NCI-H2081 (cell line): ENCODE measurements at places on chromosomes 1 and 21.

GRCh38 chr1:10185759-10186158 lies 24.6 kb upstream of the KIF1B start:
- DNase-seq = no peak

DNA sequence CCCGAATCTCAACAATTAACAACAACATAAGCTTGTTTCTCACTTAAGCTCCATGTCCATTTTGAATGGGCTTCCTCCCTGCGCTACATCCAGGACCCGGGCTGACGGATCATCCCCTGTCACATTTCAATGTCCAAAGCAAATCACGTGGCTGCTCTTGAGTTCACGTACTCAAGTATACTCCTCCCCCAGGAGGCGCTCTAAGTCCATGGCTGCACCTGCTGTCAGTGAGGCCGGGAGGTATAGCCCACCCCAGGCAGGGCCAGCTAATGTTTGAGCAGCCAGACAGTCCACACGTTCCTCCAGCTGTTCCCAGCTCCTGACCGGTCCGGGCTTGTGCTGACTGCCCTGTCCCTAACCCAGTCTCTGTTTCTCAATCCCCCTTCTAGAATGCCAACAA lies 220.8 kb downstream of the SLC35F3 start:
- DNase-seq = peak; percentile 45

GRCh38 chr21:19864476-19864875 lies 1133.7 kb upstream of the NCAM2 start:
- DNase-seq = peak; percentile 44

DNA sequence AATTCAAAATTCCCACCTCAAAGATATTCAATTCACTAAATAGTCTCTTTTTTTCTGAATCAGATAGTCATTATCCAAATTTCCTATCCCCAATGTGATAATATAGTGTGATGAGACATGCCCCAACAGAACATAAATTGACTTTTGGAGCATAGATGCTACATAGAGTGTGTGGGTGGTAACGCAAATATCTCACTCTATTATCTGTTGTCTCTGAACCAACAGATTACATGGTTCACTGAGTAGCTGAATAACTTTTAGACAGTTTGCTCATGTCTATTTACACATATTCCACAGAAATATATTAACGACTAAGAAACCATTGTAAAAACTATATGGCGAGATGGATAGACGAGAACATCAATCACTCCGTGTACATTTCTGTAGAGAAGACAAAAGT lies 209.9 kb downstream of the BARHL2 start:
- DNase-seq = no peak

- no peak for DNase-seq
These were observed 40.4 kb upstream of the LRRN2 start for GRCh38 chr1:204725821-204726448.

GRCh38 chr1:212976586-212976985 lies 26.2 kb downstream of the VASH2 start:
- DNase-seq = no peak

DNA sequence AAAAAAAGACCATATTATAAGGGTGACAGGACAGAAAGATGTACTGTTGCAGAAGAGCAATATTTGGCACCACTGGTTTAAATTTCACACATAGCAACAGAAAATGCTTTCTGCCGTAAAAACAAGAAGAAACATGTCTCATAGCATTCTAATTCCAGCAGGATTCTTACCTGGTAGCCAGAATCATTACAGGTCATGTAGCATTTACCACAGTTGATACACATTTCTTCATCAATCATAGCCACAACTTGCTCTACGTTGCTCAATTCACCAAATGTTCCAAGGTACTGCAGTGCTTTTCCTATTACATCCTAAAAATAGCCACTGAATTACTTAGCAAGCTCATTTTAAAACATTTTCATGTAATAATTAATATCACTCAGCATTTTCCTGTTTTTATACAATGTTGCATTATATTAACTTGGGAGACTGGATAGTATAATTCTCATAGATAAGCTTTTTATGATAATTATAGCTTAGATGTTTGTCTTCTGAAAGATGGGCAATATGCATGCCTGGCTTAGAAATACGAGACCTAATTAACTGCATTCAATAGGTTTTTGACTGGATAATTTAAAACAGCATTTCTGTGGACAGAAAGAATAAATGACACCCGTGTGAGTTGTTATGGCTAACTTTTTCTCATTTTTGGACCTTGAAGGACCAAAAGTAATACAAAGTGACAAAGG lies 360.7 kb downstream of the PTBP2 start:
- no peak for DNase-seq

- DNase-seq = no peak
These were observed 11.1 kb upstream of the ETV3L start for GRCh38 chr1:157110686-157111085.

DNA sequence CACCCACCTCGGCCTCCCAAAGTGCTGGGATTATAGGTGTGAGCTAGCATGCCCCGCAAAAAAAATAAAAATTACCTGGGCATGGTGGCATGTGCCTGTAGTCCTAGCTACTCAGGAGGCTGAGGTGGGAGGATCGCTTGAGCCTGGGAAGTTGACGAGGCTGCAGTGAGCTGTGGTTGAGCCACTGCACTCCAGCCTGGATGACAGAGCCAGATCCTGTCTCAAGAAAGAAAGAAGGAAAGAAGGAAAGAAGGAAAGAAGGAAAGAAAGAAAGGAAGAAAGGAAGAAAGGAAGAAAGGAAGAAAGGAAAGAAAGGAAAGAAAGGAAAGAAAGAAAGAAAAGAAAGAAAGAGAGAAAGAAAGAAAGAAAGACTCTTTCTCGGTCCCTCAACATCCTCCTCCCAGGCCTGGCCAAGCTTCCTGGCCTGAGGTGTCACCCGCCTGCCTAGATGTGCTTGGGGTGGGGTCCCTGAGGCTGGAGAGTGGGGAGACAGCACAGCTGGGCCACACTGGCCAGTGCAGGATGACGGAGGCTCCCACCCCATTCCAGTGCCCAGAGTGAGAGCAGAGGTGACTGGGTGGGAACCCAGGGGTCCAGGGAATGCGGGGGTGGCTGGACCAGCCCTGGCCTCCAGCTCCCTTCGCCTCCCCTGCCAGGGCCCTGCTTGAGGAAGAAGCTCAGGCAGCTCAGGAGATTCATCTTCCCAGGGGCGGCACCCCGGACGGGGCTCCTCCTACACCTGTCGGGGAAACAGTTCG lies 10.2 kb upstream of the GNB1 start:
- no peak for DNase-seq

- DNase-seq = no peak
These were observed 275.7 kb downstream of the PBX1 start for GRCh38 chr1:164834641-164835040.

- peak; percentile 52 for DNase-seq
These were observed 26.4 kb downstream of the RGL1 start for GRCh38 chr1:183831311-183831710.

DNA sequence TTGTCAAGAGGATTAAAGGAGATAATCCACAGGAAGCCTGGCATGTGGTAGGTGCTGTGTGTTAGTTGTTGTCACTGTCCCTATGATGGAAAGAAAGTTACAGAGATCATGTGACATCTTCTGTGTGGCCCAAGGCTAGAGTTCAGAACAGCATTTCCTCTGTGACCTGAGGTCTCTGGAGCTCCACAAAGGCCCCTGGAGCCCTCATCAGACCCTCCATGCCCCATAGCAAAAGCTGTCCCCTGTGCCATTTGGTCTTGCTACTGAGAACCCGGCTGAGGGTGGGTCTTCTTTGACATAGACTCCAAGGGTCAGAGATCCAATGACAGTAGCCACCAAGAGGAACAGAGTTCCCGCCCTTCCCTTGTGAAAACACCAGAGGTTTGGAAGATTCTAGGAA lies 8.1 kb downstream of the CELA2B start:
- no peak for DNase-seq

GRCh38 chr1:93244298-93245069 lies 64.0 kb downstream of the CCDC18 start:
- no peak for DNase-seq

GRCh38 chr21:25573409-25574206 lies 33.7 kb downstream of the MRPL39 start:
- peak; percentile 1 for DNase-seq
